Activated gamma-delta T cell treated with anti-CD3 and anti-CD28 coated beads, Interleukin-2, amount 50 U/mL, for 16 hours (primary cell): ENCODE measurements at places on chromosomes 4 and X.

DNA sequence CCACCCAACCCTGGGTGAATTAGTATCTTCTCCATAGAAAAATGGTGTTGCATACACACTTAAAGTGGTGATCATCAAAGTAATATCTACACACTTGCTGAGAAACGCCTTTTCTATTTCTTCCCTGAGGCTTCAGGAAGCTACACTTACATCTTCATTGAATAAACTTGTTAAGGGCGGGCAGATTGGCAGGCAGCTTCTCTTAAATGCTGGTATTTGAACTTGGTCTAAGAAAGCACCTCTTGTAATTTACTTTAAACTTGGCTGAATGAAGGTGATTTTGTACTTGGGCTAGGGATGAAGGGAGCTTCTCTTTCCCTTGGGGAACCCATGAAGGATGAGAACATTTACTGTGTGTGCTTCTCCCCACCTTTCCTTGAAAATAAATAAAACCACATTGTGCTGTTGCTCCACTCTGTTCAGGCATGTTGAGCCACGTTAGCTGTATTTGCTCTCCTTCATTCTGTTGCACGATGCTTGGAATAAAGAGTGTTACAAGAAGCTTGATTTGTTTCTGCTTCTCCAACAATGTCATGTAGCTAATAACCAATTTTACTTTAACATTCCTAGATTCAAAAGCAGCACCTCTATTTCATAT lies 430.1 kb downstream of the ANKRD50 start:
- no peak for DNase-seq

- no peak for DNase-seq
These were observed 61.7 kb downstream of the CT47B1 start for GRCh38 chrX:120813982-120814381.

DNA sequence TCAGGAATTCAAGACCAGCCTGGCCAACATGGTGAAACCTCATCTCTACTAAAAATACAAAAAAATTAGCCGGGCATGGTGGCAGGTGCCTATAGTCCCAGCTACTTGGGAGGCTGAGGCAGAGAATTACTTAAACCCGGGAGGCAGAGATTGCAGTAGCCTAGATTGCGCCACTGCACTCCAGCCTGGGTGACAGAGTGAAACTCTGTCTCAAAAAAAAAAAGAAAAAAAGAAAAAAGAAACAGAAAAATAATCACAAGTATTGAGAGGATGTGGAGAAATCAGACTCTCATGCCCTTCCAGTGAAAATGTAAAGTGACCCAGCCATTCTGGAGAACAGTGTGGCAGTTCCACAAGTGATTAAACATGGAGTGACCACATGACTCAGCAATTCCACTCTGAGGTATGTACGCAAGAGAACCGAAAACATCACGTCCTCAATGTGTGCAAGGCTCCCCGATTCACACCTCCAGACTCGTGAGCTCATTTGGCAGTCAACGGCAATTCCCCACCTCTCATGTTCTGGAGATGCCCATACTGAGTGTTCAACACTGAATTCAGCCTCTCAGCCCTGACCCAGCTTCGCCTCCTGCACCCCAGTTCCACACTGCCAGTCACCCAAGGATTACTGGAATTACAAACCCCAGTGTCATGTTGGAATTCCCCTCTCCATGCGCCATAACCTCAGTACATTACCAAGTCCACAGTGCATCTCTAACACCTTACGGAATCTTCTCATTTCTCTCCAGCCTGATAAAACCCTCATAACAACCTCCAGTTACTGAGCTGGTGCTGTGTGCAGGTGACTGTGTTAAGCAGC lies 21.1 kb downstream of the ACOX3 start:
- DNase-seq = no peak

DNA sequence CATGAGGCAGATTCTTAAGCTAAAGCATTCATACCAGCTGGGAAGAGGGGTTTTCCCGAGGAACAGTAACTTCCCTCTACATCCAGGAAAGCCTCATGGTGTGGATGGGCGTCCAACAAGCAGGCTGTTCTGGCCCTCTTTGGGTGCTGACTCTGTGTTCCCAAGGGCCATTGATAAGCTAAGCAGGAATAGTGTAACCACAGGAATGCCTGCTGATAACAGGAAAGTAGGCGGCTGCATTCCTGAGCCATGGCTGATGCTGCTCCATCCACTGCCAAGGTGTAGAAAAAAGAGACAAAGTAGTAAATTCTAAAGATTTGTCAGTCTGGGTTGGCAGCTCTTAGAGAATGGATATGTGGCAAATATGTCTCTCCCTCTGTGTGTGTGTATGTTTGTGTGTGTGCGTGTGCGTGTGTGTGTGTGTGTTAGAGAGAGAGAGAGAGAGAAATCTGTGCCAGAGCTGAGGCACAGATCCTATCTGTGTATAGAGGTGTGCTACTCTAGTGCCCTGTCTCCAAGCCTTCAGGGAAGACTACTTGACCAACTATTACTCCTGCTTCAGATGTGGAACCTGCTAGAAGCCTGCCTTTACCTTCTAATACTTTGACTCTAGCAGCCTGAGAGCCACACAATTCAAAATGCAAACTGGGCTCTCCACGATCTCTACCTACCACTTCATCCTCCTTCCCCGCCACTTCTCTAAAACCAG lies 353.1 kb upstream of the NR3C2 start:
- no peak for DNase-seq

GRCh38 chr4:165541851-165542459 lies 163.1 kb downstream of the CPE start:
- no peak for DNase-seq

GRCh38 chrX:71269801-71270395 lies 13.5 kb upstream of the NONO start:
- no peak for DNase-seq

DNA sequence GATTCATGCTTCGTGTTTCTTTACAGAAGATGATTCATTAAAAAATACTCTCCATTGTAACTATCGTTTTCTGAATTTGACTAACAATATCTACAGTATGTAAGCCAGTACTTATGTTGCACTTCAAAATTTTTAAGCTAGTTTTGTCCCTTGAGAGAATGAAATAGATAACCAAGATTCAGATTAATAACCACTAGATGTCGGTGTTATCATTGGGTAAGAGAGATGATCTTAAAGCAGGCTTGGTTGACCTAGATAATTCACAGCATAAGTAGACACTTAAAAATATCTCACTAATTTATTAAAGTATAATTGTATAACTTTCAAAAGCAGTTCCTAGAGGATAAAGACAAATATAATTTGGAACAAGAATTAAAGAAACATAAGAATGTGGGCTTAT lies 430.9 kb downstream of the C4orf33 start:
- no peak for DNase-seq

GRCh38 chrX:109270580-109271484 lies 211.1 kb downstream of the GUCY2F start:
- no peak for DNase-seq

- no peak for DNase-seq
These were observed 35.5 kb downstream of the EREG start for GRCh38 chr4:74400395-74400794.

- no peak for DNase-seq
These were observed 213.7 kb downstream of the TEX13C start for GRCh38 chrX:125533352-125533751.

- DNase-seq = no peak
These were observed 1415.6 kb upstream of the PCDH7 start for GRCh38 chr4:29304595-29304994.

DNA sequence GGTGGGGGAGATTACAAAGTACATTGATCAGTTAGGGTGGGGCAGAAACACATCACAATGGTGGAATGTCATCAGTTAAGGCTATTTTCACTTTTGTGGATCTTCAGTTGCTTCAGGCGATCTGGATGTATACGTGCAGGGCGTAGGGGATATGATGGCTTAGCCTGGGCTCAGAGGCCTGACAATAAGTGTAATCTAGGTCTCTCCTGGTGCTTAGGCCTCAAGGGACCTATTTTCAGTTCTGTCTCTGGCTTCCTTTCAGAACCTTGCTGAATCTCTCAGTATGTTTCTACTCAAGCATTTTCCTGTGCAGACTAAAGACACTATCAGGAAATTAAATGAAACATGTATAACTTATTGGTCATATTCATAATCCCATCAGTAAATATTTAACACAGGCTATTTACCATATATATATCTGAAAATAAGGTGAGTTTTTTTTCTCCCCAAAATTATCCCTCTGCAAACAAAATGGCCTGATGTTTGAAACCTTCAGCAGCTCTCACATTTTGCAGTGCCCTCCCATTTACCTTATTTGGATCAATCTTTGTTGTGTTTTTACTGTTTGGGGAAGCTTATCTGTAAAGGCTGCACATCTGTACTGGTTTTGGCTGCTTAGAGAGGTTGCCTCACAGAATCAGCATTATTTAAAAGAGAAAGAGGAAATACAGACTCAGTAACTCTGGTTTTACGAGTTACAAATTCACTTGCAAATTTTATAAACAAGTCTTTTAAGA lies 2.3 kb upstream of the ZCCHC4 start:
- DNase-seq = no peak

DNA sequence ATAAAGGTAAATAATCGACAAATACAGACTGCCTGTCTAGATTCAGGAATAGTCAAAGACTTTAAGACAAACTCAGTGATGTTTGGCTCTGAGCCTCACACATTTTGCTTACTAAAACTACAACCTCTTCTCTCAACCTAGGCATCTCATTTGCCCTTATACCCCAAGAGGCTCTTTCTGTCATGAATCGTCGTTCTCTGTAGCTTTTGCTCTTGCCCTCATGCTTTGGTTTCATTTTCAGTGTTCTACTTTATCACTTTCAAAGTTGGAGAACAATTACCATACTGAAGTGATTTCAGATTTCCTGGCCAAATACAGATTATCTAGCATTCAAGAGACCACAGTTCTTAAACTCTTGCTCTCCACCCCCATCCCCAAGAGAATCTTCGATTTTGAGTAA lies 114.1 kb upstream of the RAP2C start:
- DNase-seq = no peak

DNA sequence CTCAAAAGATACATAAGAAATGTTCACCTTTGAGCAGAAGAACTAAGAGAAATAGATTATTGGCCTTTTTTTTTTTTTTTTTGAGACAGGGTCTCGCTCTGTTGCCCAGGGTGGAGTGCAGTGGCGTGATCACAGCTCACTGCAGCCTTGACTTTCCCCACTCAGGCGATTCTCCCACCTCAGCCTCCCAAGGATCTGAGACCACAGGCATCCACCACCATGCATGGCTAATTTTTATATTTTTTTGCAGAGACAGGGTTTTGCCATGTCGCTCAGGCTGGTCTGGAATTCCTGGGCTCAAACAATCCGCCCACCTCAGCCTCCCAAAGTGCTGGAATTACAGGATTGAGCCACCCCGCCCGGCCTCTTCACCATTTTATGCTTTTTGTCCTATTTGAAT lies 2.9 kb upstream of the TLR6 start:
- DNase-seq = no peak

- no peak for DNase-seq
These were observed 78.9 kb downstream of the FAT1 start for GRCh38 chr4:186644737-186645261.

DNA sequence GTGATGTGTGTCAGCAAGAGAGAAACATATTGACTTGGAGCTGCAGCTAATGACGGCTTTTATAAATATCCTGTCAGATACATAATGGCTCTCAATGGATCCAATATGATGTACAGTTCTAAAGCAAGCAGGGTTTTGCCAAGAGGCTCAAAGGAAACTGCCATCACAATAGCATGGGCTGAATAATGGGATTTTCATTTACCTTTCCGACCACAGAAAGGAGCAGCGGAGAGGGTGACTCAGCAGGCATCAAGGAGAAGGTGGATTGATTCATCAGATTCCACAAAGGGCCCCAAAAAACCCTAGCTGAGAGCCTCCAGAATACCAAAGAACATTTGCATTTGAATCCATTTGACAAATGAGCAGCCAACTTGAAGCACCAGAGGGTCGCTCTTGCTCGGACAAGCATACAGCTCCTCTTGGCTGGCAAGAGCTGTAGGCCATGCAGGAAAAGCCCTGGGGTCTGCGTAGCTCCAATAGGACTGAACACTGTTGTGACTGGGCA lies 355.7 kb upstream of the NOCT start:
- DNase-seq = no peak

DNA sequence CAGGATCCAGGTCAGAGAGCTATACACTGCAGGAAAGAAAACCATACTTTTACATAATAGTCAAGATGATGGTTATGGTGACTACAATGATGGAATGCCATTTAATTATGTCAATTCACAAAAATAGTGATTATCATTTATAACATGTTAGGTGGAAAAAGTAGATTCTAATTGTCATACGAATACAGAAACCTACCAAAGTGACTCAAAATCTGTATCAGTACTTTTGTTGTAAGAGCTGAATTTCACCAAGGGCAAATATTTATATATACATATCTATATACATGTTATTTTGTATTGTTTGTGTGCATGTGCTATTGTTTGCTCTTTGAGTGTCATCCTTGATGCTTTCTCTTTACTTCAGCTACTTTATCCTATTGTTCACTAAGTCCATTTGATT lies 485.4 kb downstream of the INPP4B start:
- no peak for DNase-seq

- no peak for DNase-seq
These were observed 72.6 kb upstream of the ARHGAP24 start for GRCh38 chr4:85402371-85402770.

- no peak for DNase-seq
These were observed 50.0 kb downstream of the KDM6A start for GRCh38 chrX:44922980-44923379.

DNA sequence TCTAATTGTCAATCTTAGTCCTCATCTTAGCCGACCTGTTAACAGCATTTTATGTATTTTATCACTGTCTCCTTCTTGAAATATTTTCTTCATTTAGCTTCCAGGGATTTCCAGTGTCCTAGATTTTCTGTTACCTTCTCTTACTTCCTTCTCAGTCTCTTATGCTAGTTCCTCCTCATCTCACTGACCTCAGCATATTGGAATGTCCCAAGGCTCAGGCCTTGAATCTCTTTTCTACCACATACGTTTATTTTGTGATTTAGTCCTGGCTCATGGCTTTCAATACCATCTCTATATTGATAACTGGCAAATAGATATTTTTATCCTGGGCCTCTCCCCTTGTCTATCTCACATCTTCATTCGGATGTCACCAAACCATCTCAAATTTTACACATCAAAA lies 61.1 kb downstream of the IQCM start:
- no peak for DNase-seq

GRCh38 chrX:16737024-16737423 lies 17.6 kb downstream of the SYAP1 start:
- no peak for DNase-seq

DNA sequence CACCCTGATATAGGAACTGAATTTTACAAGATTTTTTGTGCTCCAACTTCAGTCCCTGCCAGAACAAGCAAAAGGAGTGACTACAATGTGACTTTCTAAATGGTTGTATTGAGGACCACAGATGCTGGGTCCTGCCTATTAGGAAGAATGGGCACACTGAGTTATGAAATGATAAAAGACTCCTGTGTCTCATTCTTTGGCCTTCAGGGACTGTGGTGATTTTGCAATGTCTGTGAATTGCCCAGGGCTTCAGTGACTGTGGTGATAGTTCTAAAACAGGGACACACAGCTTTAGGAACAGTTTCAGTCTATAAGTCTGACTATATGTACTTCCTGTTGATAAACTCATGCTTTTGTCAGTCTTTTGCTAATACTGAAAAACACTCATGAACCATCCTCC lies 210.2 kb downstream of the DMD start:
- DNase-seq = no peak
